Stimulated activated CD8-positive, alpha-beta memory T cell treated with anti-CD3 and anti-CD28 coated beads, Interleukin-4, amount 100 ng/mL, for 1 hour (primary cell): ENCODE measurements at places on chromosomes 13 and 19.

DNA sequence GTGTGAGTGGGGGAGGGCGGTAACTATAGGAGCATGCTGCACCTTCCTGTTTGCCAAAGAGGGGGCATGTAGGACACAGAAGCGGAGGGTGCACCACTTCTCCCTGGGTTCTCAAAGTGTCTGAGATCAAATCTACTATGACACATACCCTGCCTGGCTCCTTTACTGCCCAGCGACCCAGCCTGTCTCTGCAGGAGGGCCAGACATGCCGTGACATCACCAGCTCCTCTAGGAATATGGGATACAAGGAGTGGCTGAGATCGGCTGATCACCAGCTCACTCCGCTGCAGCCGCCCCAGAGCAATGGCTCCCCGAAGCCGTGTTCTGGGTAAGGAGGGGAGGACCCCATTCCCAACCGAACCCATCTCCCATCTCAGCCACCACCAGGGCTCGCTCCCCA, 16.4 kb upstream of the IGFL1 start:
- DNase-seq = no peak

DNA sequence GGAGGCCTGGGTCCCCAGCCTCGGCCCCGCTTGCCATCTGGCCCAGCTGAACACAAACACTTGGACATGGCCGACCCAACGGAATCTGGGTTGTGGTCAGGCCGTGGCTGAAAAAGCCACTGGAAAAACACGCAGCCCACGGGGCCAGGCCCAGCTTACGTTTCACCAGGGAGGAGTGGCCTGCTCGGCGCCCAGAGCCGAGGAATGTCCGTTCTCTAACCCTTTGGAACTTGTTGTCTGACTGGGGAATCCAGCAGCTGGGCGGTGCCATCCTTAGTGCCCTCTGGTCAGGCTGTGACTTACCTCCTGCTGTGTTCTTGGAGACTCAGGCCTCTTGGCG, 13.8 kb downstream of the CILP2 start:
- no peak for DNase-seq

GRCh38 chr19:42402376-42403116, 12.4 kb upstream of the CNFN start:
- DNase-seq = no peak

DNA sequence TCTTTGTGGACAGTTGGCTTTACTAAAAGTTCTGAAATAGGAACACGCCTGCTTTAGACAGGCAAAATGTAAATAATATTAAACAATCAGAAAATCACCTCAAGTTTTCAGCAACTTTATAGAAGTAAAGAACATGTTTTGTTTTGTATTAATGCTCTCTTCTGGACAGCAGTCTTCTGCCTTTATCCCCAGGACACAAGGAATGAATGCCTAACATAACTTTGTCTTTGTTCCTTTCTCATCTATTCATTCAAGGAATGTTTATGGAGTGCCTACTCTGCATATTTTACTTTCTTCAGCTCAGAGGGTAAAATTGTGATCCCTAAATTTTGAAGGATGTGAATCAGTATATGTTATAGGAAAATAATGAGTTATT, 325.4 kb downstream of the FOXO1 start:
- DNase-seq = no peak

DNA sequence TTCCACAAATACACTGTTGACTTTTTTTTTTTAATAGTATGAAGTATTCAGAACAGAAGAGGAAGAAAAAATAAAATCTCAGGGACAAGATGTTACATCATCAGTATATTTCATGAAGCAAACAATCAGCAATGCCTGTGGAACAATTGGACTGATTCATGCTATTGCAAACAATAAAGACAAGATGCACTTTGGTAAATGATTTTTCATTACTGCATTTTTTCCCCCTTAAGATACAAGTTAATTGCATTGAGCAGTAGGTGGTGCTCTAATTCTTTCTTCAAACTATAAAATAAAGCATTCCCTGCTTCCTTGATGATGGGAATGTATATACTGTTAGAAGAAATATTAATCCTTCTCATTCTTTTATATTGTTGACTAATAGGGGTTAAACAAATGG, 17.1 kb downstream of the UCHL3 start:
- DNase-seq = no peak

DNA sequence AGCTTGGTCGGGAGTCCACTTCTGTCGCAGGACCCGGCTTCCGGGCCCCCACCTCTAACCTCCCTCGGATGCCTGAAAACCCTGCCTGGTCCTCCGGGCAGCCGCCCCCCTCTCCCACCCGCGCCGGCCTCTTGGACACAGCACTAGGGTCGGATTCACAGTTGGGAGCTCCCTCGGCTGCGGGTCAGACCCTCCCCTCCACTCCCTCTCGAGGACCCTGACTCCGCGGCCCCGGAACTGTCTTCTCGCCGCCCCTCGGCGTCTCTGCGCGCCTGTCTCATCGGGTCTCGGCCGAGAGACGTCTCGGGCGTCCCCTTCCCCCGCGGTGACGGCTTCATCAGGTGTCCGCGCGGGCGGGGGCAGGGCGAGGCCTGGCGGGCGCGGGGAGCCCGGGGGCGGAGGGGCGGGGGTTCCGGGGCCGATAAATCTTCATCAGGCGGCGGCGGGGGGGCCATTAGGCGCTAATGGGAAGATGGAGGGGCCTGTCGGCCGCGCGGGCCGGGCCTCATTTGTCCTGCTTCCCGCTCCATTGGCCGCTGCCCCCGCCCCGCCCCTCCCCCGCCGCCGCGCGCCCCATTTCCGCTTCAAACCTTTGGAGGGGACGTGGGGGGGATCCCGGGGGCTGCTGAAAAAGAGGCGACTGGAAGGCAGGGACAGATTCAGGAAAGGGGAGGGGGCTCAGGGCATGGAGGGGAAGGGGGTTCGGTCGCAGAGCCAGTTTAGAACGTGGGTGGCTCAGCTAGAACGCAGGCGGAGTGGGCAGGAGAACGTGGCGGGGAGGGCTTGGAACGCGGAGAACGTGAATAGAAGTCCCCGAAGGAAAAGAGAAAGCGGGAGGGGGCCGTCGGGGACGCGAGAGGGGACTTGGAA, 11.8 kb upstream of the ERFL start:
- no peak for DNase-seq

- DNase-seq = no peak
Measured at GRCh38 chr19:2469102-2469914, 6.6 kb upstream of the GADD45B start.

- no peak for DNase-seq
Measured at GRCh38 chr13:48556817-48557216, 23.9 kb upstream of the RCBTB2 start.

DNA sequence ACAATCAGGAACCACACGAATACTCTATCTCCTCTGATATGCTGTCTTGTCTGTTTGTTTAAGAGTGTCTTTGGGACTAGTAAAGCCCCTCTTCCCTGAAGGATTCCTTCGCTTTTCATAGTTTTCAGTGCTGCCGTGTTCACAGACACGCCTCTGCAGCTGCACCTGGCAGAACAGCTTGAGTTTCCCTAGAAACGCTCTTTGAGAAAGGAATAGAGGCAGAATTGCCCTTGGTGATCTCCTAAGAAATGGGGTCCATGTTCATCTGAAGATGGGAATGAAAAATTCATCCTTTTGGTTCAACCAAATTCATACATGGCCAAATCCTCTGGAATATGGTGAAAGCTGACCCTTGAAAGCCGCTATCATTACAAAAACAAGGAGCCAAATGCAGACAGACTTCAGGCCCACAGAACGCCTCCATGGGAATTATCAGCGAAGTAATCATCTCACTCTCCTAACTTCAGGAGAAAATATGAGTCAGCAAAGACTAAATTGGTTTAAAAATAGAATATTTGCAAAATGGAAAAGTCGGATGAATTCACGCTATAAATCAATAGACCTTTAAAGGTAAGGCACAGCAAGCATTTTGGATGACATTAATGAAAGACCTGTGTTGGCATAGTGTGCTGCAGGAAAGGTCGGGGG, 5.5 kb downstream of the SACS start:
- DNase-seq = no peak

- DNase-seq = no peak
Measured at GRCh38 chr13:33787051-33787591, 30.8 kb upstream of the RFC3 start.

GRCh38 chr19:976476-976875, 7.7 kb upstream of the WDR18 start:
- no peak for DNase-seq

- DNase-seq = no peak
Measured at GRCh38 chr19:328025-328505, 16.5 kb downstream of the MIER2 start.

DNA sequence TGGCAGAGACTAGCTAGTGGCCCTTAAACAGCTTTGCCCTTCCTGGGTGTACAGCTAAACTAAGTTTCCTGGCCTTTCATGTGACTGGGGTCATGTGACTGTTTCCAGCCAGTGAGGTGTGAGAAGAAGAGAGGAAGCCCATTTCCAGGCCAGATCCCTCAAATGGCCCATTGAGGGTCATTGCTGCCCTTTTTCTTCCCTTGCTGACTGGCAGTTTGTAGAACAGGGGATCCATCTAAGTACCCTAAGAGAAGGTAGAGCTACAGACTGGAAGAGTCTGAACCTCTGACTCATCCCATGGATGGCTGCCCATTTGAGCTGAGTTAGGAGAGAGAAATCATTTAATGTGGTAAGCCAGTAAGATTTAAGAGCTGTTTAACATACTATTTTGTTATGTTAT, 2.8 kb downstream of the SWSAP1 start:
- DNase-seq = no peak

DNA sequence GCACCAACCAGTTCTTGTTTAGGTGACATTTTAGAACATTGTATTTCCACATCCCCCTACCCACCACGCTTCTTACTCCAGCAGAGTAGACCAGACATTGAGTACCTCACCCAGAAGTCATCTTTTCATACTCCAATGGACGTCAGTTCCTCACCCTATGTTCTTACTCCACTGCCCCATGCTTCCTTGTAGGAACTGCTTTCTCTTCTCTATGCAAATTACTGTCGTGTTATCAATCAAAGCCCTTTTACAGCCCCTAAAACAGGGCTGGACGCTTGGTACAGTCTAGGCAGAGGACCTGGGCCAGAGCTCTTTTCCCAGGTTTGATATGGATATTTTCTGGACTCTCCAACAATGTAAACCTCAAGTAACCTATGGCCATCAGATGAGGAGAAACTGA, 58.2 kb downstream of the USP12 start:
- DNase-seq = no peak

DNA sequence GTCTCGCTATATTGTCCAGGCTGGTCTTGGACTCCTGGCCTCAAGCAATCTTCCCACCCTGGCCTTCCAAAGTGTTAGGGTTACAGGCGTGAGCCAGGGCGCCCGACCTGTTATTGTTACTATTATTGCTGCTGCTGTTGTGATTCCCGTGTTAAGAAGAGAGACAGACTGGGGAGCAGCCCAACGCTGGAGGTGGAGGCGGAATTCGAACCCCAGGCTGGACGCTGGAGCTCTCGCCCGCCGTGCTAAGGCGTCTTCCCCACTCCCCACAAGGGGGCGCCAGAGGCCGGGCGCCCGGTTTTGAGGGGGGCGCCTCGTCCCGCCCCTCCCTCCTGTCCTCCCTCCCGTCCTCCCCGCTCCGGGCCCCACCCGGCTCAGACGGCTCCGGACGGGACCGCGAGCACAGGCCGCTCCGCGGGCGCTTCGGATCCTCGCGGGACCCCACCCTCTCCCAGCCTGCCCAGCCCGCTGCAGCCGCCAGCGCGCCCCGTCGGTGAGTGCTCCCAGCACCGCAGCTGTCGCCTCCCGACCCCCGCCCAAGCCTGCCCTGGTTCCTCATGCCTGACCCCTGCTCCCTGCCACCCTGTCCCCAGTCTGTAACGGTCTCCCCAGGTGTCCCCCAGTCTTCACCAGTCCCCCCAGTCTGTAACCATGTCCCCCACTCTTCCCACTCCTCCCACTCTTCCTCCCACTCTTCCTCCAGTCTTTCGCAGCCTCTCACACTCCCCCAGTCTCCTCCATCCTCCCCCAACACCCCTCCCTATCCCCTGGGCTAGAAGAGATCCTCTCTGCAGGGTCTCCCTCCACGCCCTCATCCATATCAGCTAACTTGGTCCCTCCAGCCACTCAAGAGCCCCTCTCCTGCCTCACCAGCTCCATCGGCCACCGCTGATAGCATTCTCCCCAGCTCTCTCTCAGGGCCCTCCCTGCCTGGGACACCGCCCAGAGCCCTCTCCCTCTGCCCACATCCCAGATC, at the start of gene EHD2:
Gene EHD2 (plus strand): TSS at position 377 of the 976 bp plus-strand sequence. CDS start 3,191 bp downstream, outside the sequence.
- DNase-seq = no peak

GRCh38 chr13:89550938-89551337, 1796.5 kb upstream of the MIR17HG start:
- no peak for DNase-seq

GRCh38 chr13:110471156-110471832, 90.2 kb downstream of the RAB20 start:
- no peak for DNase-seq
